ENCODE measurements at places on chromosomes 16 and 17.

DNA sequence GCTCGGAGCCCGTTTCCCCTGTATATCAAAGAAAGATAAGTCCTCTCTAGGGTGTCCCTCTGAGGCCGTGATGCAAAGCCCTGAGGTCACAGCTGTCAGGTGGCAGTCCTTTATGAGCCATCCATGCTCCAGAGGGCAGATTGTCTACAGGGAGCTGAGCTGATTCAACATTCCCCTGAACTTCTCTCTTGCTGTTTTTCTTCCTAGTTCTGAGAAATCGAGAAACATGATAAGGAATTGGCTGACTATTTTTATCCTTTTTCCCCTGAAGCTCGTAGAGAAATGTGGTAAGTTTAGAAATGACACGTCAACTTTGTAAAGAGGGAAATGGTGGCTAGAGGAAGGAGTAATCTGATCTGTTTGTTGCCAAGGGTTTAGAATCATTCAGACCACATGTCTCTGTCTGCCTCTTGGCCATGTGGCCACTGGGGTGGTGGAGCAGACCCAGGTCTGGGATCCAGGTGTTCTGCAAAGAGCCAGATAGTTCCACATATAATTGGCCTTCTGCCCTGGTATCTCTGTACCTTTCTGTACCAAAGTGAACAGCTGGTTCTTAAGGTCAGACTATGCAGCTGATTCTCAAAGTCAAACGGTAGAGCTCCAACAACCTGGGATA is 3.5 kb downstream of the CTNS start:
- DNase-seq: no peak

DNA sequence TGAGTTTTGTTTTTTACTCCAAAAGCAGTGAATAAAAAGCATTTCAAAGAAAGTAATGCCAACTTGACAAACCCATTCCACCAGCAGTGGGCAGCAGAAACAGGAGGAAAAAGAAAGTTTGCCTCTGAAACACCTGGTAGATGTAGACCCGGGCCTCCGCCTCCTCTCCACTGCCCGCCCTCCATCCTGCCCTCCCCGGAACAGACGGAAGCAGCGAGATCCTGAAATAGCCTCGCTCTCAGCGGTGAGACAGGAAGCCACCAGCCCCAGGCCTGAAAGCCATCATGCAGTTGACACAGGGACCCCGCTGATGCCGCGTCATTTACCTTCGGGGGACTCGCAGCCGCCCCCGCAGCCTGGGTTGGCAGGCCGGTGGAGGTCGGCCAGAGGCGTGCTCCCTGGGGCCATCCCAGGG is 67.8 kb downstream of the C16orf78 start:
- peak; percentile 48 for DNase-seq

DNA sequence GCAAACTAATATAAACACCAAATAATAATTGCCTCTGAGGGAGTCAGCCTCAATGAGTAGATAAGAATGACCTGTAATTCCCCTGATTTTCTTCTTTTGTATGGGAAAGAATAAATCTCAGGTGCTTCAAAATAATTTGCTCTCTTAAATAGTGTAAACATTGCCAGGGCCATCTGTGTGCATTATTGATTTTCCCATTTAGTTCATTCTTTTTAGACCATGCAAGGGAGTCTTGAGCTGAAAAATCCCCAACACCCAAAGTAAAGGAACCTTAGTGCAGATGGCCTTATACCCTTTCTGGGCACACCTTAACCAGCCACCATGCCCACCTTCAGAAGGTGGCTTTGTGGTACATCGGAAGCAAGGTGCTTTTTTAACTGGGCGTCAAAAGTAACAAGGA is 267.2 kb downstream of the TMEM114 start:
- no peak for DNase-seq

GRCh38 chr17:79788989-79789942 is 7.6 kb downstream of the CBX8 start:
- no peak for DNase-seq

GRCh38 chr17:78798695-78799559 is 16.9 kb upstream of the CYTH1 start:
- DNase-seq: no peak

- DNase-seq: no peak
Observed at GRCh38 chr16:87207965-87208364, 109.2 kb downstream of the C16orf95 start.

GRCh38 chr16:85126705-85127378 is 14.6 kb upstream of the CIBAR2 start:
- no peak for DNase-seq

DNA sequence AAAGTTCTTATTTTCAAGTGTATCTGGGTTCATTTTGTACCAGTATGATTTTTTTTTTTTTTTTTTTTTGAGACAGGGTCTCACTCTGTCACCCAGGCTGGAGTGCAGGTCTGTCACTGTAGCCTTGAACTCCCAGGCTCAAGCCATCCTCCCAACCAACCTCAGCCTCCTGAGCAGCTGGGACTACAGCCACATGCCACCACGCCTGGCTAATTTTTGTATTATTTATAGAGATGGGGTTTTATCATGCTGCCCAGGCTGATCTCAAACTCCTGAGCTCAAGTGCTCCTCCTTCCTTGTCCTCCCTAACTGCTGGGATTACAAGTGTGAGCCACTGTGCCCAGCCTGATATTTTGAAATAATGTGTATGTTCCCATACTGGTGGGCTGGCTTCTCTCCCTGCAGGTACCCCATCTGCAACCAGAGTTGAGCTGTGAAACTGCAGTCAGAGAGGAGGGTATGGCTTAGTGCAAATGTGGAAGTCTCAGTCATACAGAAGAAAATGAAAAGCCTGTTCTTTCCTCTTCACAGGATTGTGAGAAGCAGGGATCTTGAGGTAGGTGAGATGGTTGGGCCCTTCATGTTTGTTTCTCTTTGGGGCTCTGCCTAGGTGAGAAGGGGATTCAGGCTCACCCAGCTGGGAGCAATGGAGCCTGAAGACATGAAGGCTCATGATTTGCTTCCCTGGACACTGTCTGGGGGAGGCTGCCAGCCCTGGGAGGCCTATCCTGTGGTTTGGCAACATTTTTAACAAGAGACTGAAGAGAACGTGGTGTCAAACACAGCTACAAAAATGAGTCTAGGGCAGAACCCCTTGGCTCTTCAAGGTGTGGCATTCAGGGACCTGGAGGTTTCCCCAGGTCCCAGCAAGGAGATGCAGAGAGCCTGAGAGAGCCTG is 41.3 kb upstream of the SIAH1 start:
- no peak for DNase-seq

DNA sequence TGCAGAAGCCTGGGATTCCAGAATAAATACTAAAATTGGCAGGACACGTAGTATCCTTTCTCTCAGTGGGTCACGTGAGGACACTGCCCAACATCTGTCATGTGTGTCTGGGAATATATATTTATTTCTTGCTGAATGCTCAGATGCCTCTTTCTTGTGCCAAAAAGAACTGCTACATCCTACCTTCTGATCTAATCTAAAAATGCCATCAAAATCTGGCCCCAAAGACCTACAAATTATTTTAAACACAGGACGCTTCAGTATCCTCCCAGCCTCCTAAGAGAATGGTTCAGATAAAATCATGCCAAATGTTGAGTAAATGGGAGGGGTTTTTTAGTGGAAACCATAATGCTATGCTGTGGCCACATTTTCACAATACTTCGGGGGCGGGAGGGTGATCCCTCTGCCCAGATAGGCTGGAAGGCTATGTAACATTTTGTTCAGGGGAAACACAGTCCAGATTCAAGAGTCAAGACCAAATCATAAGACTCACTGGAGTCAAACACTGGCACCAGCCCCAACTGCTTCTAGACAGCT is 22.9 kb upstream of the CORO6 start:
- no peak for DNase-seq

GRCh38 chr17:41338961-41339485 is 11.6 kb downstream of the KRT33A start:
- DNase-seq: no peak
